Central memory CD4-positive, alpha-beta T cell (primary cell): ENCODE measurements at places on chromosomes 3 and 15.

DNA sequence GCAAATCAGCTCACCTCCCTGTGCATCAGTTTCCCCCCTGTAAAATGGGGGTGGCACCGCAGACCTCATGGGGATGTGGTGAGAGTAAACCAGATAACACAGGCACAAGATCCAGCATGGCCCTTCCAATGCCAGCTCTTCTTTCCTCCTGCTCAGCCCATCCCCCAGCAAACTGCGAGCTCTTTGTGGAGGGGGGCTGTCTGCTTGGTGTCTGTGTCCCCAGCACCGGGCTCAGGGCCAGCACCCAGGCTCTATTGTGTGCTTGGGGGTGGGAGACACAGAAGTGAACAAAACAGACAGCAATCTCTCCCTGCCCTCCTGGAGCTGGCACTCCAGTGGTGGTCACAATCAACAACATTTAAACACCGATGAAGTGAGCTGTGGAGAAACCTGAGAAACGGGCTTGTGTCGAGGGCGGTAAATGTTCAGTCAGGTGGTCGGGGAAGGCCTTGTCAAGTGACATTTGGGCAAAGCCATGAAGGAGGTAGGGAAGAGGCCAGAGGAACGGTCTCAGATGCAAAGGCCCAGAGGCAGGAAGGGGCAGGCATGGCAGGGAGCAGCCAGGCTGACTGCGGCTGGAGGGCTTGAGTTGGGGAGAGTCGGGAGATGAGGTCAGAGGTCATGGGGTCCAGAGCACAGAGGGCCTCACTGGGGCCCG, 28.4 kb downstream of the GRIP2 start:
- no peak for DNase-seq

- DNase-seq = no peak
These were observed 105.9 kb downstream of the ROBO1 start for GRCh38 chr3:79661896-79662295.

GRCh38 chr3:105539897-105540296, 173.2 kb downstream of the ALCAM start:
- no peak for DNase-seq

- no peak for DNase-seq
These were observed 109.8 kb upstream of the MANF start for GRCh38 chr3:51275111-51275805.
